Activated CD4-positive, CD25-positive, alpha-beta regulatory T cell (primary cell): ENCODE measurements at places on chromosomes 4 and X.

DNA sequence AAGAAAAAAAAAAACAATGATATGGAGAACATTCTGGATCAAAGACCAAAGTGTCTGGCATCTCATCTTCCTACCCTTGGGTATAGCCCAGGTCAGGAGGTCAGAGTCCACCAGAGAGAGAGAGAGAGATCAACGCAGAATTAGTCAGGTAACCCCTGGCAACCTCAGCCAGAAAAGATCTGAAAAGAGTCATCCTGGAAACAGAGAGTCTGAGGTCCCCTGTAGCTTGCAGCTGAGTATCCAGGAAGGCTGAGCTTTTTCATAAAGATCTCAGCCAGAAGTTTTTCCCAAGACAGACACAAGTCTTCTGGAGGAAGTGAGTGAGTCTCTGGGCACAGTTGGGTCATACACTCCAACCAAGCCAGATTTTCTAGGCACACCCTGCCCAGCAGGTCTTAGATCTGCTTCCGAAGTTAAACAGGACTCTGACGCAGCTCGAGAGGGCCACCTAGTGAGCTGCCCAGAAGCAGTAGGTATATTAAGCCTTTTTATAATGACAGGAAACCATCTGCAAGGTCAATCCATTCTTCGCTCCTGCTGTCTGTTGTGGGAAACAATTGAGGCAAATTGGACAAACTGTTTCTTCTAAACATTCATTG is 35.7 kb downstream of the ACE2 start:
- DNase-seq: no peak

DNA sequence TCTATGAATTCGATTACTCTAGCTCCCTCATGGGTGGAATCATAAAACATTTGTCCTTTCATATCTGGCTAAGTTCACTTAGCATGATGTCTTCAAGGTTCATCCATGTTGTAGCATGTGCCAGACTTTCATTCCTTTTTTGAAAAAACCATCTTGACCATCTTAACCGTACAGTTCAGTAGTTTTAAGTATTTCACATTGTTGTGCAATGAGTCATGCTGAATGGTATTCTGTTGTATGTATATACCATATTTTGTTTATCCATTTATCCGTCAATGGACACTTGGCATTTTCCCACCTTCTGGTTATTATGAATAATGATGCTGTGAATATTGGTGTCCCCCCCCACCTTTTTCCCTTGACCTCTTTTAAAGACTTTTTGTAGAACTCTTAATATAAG is 72.4 kb upstream of the TLR2 start:
- no peak for DNase-seq

- no peak for DNase-seq
Measured at GRCh38 chr4:168421671-168422070, 58.6 kb downstream of the DDX60L start.

DNA sequence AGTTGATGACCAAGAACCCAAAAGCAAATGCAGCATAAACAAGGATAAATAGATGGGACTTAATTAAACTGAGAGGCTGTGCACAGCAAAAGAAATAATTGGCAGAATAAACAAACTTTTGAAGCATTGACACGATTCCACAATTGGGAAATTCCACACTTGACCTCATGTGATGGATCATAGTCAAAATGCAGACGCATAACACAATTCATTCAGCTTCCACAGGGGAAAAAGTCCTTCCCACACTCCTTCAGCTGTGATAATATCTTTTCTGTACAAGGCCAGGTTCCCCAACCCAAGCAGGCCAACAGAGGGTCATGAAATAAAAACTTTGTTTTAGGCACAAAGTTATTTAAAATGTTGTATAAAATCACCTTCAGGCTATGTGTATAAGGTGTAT is 66.6 kb upstream of the SLIT2 start:
- no peak for DNase-seq

DNA sequence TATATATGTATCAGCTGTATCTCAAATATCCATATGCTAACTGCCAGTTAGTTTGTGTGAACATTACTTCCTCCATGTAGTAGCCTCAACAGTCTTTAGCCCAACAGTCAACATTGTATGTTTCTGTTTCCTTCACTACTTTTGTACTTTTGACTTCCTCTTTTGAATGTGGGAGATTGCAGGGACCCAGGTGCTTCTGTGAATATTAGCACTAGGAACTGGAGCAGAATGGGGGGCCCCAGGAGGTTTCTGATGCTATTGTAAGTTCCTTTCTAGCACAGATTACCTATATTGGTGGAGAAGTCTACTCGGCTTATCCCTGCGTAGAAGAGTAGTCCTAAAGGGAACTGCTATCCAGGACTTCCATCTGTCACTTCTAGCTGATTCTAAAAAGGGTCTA is 2.3 kb downstream of the PLAC8 start:
- no peak for DNase-seq

DNA sequence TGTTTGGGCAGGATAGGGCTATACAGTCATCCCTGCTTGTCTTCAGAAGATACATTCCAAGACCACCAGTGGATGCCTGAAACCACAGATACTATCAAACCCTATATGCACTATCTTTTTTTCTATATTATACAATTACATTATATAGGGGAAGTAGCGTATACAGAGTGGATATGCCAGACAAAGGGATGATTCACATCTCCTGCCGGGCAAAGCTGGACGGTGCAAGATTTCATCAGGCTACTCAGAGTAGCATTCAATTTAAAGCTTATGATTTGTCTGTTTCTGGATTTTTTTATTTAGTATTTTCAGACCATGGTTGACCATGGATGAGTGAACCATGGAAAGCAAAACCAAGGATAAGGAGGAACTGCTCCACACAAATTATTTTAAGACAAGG is 7.0 kb upstream of the AMTN start:
- no peak for DNase-seq

DNA sequence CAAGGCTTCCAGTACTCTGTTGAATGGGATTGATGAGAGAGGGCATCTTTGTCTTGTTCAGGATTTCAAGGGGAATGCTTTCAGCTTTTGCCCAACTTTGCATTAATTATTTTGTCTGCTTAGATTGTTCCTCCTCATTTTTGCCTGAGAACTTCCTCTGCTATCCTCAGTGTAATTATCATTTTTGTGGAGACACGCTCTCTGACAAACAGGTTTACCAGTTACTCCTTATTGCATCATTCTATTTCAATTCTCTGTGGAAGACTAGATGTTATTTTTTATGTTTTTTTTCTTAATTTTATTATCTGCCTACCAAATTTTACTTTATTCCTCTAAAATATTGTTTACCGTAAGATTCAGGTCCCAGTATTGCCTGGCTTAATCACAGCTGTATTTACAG is 349.2 kb downstream of the ADGRL3 start:
- no peak for DNase-seq

DNA sequence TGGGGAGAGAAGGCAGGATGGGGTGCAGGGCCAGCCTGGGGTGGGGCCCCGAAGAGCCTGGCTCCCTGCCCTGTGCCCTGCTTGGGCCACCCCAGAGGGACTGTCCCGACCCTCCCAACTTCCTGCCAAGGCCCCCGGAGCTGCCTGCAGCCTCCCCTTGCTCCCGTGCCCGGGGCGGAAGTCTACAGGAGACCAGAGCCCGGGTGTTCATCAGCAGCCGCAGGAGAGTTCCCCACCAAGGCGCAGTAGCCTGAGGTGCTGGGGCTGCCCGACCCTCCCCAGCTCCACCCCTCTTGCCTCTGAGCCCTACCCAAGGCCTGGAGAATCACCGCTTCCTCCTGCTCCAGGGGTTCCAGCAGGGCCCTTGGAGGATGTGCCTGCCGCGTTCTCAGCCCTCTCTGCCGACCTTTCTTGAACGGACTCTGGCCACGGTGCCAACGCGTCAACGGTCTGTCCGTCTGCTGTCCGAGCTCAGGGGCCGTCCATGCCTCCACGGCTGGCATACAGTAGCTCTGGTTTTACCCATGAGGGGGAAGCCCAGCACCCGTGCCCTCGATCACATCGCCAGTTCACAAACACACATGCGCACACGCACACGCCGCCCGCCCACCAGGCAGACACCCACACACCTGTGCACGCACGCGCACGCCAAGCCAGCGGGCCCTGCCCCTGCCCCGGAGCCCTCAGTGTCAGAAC is 36.0 kb upstream of the SPON2 start:
- DNase-seq: no peak

DNA sequence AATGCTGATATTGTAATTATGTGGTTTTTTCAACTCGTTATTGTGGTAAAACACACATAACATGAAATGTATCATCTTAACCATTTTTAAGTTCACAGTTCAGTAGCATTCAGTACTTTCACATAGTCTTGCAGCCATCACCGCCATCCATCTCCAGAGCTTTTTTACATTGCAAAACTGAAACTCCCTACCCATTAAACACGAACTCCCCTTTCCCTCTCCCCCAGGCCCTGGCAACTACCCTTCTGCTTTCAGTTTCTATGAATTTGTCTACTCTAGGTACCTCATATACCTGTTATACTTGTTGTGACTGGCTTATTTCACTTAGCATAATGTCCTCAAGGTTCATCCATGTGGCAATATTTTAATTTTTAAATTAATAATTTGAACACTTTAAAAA is 380.6 kb downstream of the MAPK10 start:
- DNase-seq: no peak

GRCh38 chr4:12270546-12270945 is 841.9 kb upstream of the HS3ST1 start:
- DNase-seq: no peak

DNA sequence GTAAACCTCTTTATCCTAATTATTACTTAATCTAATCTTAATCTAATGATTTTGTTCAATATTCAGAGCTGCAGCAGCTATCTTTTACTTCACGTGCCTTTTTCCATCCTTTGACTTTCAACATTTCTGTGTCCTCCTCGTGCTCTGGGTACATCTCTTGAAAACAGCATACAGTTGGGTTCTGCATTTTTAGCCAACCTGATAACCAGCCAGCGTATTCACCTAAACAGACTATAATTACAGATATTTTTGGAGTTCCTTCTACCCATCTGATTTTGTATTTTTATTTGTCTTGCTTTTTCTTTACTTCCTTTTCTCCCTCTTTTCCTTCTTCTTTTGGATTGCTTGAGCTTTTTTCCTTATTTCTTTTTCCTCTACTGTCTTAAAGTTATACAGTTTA is 16.2 kb upstream of the JAKMIP1 start:
- DNase-seq: no peak

GRCh38 chrX:134797390-134797700 is 139.1 kb upstream of the PLAC1 start:
- DNase-seq: no peak

DNA sequence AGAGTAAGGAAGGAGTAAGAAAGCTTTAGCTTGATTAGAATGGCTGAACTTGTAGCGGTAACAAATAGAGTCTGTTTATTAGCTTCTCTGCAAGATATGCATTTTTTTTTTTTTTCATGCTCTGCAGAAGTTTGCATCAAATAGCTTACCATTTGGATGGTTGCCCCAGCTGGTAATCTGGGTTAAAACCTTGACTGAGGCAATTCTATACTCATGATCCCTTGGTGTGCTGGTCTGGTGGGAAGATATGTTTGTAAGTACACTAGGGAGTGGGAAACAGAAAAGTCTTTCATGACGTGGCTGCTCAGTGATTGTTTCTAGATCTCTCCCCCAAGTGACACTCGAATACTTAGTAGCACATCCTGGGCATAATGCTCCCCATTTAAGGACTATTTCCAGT is 32.1 kb downstream of the SEPTIN11 start:
- no peak for DNase-seq

GRCh38 chr4:102230194-102230593 is 115.1 kb downstream of the SLC39A8 start:
- DNase-seq: no peak

GRCh38 chrX:135382260-135382659 is 39.5 kb upstream of the SMIM10L2A start:
- no peak for DNase-seq

- no peak for DNase-seq
Measured at GRCh38 chr4:30295652-30296051, 424.5 kb upstream of the PCDH7 start.

GRCh38 chrX:19804151-19804550 is 83.2 kb downstream of the SH3KBP1 start:
- DNase-seq: no peak
